AG10803 (cell line): ENCODE measurements at places on chromosomes 4 and X.

GRCh38 chr4:128163177-128164117 is 102.3 kb downstream of the LARP1B start:
- peak; percentile 50 for DNase-seq

DNA sequence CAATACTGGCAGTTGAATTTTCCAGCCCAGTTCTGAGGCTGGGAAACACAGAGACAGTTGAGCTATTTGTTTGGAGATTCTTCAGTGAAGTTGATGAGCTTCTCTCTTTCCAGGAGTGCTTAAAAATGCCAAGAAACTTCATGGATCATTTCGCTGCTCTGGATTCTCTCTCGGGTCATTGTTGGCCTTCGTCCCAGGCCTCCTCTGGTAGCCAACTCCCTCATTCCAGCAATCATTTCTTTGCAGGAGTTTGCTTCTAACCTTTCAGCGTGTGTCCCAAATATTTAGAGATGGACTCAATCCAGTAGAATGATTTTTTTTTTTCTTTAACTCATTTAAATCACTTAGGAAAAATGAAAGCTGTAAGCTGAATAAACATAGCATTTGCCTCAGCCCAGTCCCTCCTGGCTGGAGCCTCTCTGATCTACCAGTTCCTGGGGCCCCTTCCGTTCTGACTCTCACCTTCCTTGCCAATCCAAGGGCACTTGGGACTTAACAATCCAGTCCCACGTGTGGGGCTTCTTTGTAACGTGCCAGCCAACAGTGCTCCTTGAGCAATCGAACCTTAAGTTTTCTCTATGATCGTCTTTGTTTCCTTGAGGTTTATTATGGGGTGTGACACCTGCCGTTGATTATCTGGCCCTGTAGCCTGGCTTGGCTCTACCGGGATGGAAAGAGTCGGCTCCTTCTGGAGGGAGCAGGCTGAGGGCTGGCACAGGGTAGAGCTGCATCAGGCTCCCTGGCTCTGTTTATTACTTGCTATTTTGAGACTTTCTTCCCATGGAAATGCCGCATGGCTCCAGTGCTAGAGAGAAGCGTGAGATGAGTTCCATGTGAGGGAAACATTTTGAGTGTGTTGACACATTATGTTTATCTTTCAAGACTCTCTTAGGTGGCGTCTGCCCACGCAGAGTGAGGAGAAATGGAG is 80.4 kb upstream of the GPC4 start:
- DNase-seq = peak; percentile 87

GRCh38 chrX:989959-990510 is 222.4 kb downstream of the CRLF2 start:
- peak; percentile 69 for DNase-seq

DNA sequence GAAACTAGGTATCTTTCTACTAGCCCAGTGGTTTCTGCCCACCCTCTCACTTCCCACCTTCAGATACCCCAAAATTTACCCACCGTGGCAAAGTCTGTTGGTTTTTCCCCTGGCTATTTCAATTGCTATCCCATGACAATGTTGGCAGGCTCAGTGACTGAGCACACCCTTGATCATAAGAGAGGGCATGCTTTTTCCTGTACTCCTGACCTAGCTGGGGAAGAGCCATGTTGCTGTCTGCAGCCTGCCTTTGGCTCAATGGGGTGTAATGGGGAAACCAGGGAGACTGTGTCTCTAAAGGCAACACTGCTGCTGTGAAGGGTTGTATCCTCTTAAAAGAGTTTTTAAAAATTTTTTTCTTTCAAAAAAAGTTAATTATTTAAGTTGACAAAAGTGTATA is 90.4 kb upstream of the CITED1 start:
- DNase-seq = no peak

- peak; percentile 0 for DNase-seq
These were observed 538 bp downstream of the SCML2 start for GRCh38 chrX:18353931-18354368.

DNA sequence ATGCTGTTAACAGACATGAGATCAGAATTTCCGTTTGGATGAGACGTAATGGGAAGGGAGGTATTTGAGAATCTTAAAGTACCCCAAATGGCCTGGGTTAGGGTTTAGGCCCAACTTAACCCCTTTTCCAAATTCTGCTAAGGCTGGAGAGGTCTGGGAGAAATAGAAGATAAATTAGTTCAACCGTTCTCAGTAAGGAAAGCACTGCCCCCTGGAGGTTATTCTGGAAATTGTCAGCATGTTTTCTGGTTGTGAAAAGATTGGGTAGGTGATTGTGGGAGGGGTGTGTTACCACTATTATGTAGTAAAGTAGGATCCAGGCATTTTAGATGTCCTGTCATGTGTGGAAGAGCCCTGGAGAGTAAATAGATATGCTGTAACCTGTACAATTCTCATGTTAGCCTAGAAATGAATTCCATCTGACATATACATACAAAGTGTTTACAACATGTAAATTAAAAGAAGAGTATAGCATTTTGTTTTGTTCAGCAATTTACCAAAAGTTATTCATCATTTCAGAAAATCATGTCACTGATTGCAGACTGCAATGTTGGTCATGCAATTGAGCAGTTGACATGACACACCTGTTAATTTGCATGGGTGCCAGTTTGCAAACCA is 26.8 kb upstream of the GRXCR1 start:
- DNase-seq = peak; percentile 52

DNA sequence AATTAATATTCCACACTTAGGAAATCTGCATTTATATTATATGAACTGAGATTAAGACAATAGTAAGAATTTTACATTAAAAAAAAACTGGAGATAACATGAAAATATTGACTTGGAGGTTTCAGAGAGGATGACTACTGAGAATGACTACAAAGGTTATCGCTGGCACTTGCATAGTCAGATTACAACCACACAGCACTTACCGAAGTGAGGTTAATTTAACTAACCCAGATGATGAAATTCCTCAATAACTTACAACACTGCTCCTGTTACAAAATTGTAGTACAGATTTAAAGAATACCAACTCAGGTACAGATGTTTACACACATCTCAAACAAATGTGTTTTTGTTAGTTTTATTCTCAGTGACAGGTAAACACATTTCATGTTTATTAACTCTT is 283.5 kb downstream of the CAMK2D start:
- no peak for DNase-seq

DNA sequence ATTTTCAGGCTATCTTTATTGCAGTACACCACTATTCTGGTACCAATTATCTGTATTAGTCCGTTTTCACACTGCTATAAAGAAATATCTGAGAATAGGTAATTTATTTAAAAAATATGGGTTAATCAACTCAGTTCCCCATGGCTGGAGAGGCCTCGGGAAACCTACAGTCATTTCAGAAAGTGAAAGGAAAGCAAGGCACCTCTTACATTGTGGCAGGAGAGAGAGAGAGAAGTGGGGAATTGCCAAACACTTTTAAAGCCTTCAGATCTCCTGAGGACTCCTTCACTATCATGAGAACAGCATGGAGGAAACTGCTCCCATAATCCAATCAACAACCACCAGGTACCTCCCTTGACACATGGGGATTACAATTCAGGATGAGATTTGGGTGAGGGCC is 54.7 kb downstream of the AMER1 start:
- DNase-seq = no peak

DNA sequence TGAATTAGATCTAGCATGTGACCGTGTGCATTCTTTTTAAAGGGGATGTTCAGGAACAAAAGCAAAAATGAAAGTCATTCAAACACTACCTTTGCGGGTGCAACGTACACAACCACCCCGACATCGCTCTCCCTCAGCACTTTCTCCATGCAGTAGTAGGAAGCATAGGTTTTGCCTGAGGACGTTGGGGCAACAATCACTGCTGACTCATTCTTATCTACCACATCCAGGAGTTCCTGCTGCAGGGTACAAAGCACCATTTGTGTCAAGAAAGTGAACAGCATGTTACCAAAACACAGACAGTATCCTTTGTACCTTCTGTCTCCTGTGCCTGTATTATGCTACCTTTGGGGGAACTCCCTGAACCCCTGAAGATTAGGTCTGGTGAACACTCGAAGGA is 58.6 kb downstream of the DDX60L start:
- DNase-seq = no peak

DNA sequence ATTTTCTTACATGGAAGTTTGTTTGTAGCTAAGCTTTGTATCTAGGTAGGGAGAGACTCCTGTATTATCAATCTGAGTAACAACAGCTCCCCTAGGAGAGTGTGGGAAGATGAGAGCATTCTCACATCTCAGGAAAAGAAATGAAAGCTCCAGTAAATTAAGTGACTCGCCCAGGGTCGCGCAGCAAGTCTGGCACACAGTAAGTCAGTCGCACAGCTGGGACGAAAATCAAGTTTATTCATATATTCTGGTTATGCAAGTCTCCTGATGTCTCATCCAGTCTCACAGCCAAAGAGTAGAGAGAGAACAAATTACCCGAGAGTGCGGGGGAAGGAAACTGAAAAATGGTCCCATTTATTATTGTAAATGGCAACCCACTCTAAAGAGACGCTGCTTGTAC is 216.1 kb downstream of the STK32B start:
- DNase-seq = peak; percentile 31

DNA sequence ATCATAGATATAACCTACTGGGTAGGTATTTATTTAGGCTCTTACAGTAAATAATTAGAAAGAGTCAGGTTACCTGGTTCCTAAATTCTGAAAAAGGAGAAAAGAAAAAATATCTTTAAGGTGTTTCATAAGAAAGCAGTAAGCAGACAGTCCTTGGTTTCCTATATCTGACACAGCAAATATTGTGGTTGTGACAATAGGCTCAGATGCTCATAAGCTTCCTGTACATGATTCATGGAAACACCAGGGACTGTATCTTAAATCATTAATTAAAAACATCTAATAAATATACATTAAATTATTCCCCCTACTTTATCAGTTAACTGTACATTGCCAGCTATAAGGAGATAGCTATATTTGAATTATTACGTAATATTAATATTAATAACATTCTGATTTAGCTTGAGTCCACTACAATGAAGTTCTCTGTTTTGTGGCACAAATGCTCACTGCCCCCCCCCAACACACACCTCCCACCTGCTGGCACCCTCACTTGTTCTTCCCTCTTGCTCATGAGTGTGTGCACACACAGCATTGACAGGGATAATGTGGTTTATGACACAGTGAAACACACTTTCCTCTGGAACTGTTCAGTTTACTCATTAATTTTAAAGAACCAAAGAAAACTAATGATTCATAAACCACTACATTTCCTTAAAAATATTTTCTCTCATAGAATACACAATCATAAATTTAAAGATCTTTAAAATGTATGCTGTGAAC is 187.4 kb downstream of the NR3C2 start:
- DNase-seq = no peak

DNA sequence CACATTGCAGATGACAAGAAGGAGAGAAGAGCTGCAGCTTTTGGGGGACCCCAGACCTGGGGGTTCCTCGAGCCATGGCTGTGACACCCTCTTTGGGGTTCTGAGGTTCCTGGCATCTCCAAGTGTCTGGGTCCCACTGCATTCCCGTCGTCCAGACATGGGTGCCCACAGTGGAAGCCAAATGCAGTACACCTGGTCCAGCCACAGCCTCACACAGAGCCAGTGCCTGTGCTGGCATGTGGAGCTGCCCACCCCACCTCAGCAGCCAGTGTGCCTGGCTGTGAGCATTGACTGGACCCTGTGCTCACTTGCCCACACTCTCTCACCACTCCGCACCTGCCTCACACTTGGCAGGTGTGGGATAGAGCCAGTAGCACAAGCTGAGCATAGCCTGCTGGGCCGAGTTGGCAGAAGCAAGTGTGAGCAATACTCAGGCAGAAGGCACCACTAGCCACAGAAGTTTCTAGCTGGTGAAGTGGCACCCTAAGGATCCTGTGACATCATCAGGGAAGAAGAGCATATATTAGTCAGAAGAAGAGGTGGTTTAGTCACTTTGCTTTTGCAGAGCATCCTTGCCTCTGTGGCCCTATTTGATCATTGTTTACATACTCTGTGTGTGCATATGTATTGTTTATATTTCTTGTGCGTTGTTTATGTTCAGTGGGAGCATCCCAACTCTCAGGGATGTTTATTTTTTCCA is 65.0 kb upstream of the MAGEB2 start:
- no peak for DNase-seq

GRCh38 chrX:154443992-154444754 is at the start of gene FAM50A:
FAM50A (plus strand) TSS chrX:154444141; CDS start chrX:154444236, 95 bp downstream.
- DNase-seq = peak; percentile 55

DNA sequence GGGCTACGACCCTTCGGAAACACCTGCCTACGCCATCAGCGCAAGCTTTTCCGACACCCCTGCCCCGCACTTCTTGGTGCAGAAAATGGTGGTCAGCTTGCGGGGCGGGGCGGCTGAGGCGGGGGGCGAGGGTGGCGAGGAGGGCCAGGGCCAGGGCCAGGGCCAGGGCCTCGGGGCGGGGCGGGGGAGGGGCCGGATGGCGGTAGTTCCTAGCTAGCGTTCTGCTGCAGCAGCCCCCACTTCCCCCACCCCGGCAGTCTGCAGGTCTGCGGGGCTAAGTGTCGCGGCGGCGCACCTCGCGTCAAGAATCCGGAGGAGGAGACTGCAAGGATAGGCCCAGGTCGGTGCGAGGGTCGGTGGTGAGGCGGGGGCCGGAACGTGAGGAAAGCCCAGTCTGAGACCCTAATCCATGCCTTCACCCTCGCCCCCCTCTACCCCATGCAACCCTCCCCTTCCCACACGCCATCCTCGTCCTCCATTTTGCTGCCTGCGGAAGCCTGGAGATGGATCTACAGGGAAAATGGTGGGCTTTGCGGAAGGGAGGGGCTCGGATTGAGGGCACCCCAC is 600 bp downstream of the BEX4 start:
- no peak for DNase-seq

DNA sequence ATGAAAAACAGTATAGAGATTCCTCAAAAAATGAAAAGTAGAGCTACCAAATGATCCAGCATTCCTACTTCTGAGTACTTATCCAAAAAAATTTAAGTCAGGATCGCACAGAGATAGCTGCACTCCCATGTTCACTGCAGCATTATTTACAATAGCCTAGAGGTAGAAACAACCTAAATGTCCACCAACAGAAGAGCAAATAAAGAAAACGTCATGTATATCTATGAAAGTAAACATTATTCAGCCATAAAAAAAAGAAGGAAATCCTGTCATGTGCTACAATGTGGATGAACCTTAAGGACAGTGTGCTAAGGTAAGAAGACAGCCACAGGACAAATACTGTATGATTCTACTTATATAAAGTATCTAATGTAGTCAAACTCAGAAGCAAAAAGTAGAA is 12.4 kb downstream of the THOC2 start:
- DNase-seq = no peak

GRCh38 chr4:160142579-160142978 is 1039.7 kb downstream of the RAPGEF2 start:
- DNase-seq = no peak

GRCh38 chr4:37873386-37873785 is 17.5 kb upstream of the TBC1D1 start:
- peak; percentile 13 for DNase-seq

- DNase-seq = no peak
These were observed 131.8 kb upstream of the LIMCH1 start for GRCh38 chr4:41406113-41406516.

- no peak for DNase-seq
These were observed 76.2 kb downstream of the LNX1 start for GRCh38 chr4:53515076-53515475.
